ENCODE measurements at places on chromosomes 5 and 9. TPM values are rescaled to one million over a fixed set of nuclear protein-coding genes. Genes with fewer than 3 reads are reported as not detected.

Gene GABRA1
- total RNA-seq = not detected

Gene RC3H2
- 20.8 TPM for total RNA-seq

Gene SHC3
- 0.32 TPM for total RNA-seq

Gene FRMPD1
- total RNA-seq = 0.05 TPM

Gene GNA14
- total RNA-seq = not detected

Gene RAB3C
- total RNA-seq = not detected

Gene TRIM7
- 27.8 TPM for total RNA-seq

Gene OR1J2
- total RNA-seq = not detected

Gene SURF4
- total RNA-seq = 202 TPM

Gene G3BP1
- 130 TPM for total RNA-seq

Gene GABRP
- total RNA-seq = not detected

Gene PTGDS
- 0.66 TPM for total RNA-seq

Gene CEP120
- total RNA-seq = 11.4 TPM

Gene PCDHGB4
- 0.79 TPM for total RNA-seq

Gene SAP30L
- 33.4 TPM for total RNA-seq

Gene PAEP
- total RNA-seq = 0.41 TPM

Gene CD14
- total RNA-seq = 3.0 TPM

Gene CDO1
- not detected for total RNA-seq
